ENCODE measurements at places on chromosomes 4 and X.

DNA sequence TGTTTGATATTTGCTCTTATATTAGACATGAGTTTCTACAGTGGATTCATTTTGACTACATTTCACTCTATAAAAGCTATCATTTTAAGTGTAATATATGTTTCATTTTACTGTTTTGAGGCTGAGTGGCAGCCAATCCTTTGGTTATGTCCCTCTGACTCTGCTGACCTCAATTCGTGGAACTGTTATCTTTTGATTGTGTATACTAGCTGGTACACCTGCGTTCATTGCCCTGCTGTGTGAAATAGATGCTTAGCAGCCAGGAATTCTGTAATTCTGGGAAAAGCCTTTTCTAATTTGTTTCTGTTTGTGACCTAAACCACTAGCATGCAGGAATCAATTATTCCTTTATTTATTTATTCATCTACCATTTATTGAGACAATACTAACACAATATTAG, 269.4 kb upstream of the CT83 start:
- DNase-seq, result no peak

- no peak for DNase-seq
Observed at GRCh38 chr4:70945452-70946055, 43.4 kb downstream of the MOB1B start.

DNA sequence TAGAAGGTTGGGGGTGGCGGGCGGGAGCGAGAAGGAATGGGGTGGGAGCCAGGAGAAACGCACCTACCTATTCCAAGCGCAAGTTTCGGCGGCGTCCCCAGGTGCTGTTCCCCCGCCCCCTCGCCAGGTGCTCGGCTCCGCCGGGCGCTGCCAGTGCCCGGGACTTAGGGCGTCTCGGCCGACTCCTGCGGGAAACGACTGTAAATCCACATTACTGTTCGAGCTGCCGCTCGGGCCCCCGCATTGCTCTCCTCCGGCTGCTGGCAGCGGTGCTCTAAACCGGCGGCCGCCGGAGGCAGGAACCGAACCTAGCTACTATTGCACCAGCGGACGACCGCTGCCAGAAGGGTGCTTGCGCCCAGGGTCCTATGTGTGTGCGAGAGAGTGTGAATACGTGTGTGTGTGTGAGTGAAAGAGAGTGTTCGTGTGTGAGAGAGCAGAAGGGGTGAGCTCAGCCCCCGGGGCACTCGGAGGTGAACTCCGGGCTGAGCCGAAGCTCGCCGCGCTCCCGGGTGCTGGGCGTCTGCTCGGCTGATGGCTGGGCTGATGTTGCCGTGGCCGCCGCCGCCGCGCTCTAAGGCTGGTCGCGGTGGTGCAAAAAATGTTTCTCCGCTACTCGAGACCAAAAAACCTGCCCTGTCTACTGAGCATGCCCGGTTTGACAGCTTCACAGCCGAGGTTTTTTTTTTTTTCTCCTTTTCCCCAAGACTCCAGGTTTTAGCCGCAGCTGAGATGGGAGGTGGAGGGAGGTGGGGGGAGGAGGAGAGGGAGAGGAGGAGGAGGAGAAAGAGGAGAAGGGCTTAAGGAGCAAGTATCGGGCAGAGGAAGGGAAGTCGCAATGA, 115.7 kb upstream of the TEX13C start:
- peak; percentile 53 for DNase-seq

- no peak for DNase-seq
Observed at GRCh38 chr4:128775916-128776315, 33.6 kb upstream of the JADE1 start.

DNA sequence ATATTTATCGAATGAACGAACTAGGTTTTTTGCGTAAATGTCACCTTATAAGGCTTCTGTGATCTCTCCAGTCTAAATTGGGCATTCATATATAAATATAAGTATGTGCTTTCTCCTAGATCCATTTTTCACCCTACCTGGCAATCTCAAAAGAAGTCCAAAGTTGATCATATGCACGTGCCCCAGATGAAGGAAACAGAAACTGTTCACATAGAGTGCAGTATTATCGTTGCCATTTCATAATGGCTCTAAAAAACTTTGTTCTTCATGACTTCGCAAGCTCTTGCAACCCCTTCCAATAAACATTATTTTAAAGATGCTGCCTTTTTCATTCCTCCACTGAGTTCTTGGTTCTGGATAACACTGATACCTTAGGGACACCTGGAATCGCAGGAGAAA, 708 bp downstream of the INTS12 start:
- no peak for DNase-seq

DNA sequence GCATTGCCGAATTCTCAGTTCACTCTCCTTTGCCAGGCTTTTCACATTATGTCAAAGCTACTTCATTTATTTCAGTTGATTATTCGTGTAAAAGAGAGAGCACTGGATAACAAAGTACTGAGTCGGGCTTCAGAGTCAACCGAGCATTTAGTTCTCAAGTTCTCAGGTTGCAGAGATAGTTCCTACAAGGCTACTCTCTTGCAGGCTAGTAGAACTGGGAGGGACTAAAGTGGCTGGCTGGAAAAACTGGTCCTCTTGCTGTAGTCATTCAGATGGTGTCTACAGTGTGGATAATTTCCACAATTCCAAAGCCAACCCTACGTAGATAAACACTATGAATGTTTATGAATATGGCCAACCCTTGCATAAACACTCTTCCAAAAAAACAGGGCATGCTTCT, 4.6 kb upstream of the CCNG2 start:
- no peak for DNase-seq

DNA sequence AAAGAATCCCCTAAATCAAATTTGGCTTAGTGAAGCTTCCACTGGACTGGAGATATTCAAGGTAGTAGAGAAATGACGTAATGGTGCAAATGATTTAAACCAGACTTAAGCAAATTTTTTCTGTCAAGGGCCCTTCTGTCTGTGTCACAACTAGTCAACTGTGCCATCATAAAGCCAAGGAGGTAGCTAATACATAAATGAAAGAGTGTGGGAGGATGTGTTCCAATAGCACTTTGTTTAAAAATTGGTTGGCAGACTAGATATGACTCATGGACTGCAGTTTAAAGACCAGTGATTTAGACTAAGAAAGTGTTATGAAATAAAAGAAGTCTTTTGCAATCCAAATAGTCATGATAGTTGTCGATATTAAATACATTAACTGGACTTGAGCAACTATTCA, 24.3 kb upstream of the TEX13C start:
- no peak for DNase-seq

DNA sequence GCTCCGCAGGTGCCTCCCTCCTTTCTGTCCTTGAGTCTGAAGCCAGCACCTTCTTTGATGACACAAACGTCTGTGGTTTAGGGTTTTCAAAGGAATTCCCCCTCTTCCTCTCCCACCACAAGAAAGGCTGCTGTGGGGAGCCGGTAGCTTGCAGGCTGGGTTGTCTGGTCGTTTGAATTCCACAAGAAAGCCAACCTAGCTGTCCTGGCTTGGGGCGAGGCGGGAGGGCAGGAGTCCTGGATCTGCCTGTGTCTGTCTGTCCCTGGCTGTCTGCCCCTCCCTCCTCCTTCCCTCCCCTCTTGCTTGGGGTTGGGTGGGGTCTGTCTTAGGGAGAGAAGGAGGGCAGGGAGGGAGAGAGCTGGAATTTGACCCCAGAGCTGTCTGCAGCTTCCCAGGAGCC, 56.3 kb downstream of the SHROOM2 start:
- no peak for DNase-seq

GRCh38 chr4:2843941-2844584, 419 bp downstream of the ADD1 start:
- no peak for DNase-seq

- DNase-seq, result no peak
Observed at GRCh38 chrX:39398215-39398962, 597.1 kb downstream of the MID1IP1 start.

GRCh38 chr4:74190332-74190731, 32.4 kb downstream of the MTHFD2L start:
- no peak for DNase-seq

- no peak for DNase-seq
Observed at GRCh38 chr4:38870098-38870808, 2.6 kb downstream of the FAM114A1 start.

DNA sequence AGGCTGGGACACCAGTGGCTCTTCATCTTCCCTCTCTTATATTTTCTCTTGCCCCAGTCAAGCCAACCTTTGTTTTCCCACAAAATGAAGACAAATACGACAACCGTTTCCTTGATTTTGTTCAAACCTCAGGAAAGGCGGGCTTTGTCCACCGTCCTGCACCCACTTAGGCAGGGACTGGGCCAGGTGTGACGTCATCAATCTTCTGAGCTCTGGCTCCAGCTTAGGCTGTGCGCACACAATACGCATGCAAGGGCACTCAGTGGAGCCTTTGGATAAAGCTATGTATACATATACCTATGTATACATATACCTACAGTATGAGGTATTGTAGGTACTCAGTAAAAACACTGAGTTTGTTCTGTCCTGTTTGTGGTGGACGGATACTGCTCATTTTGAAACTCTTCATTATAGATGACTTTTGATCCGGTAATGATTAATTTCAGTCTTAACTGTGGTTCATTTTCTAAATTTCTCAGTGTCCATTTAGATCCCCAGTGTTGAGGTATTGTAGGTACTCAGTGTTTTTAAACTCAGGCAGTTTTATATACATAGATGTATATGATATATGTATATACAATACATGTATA, 194.9 kb downstream of the MGST2 start:
- DNase-seq, result no peak

DNA sequence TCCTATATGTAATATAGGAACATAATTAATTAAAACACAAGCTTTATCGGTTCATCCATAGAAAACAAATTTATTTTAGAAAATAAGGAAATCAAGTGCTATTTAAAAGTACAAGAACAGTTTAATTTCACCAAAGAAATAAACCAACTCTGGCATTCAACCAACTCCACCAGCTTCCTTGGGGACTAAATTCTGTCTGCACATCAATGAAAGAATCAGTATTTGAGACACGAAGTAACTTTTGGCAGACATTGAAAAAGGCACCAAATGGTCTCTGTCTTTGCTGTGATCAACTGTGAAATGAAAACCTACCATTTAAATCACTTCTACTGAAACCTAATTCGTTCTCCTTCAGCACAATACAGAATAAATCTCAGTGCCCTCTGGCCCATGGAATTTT, 719.7 kb upstream of the GRIA3 start:
- DNase-seq, result no peak

- no peak for DNase-seq
Observed at GRCh38 chr4:141860974-141861373, 224.6 kb downstream of the IL15 start.

GRCh38 chr4:142402156-142402555, 443.9 kb downstream of the INPP4B start:
- DNase-seq, result no peak

GRCh38 chr4:167509551-167509950, 275.3 kb upstream of the SPOCK3 start:
- no peak for DNase-seq

- no peak for DNase-seq
Observed at GRCh38 chr4:43136752-43137151, 244.2 kb downstream of the GRXCR1 start.

- peak; percentile 26 for DNase-seq
Observed at GRCh38 chr4:181569553-181569952, 673.6 kb upstream of the TENM3 start.

GRCh38 chrX:11564546-11564945, 101.2 kb downstream of the ARHGAP6 start:
- DNase-seq, result no peak

DNA sequence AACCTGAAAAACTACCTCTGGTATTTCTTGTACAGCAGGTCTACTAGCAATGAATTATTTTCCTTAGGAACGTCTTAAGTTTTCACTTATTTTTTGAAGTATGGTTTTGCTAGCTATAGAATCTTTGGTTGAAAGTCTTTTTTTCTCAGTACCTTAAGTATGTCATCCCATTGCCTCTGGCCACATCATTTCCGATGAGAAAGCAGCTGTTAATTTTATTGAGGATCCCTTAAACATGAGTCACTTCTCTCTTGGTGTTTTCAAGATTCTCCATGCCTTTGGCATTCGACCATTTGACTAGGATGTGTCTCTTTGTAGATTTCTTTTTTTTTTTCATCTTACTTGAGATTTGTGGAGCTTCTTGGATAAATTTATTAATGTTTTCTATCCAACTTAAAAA, 803.8 kb upstream of the AMOT start:
- DNase-seq, result peak; percentile 1

DNA sequence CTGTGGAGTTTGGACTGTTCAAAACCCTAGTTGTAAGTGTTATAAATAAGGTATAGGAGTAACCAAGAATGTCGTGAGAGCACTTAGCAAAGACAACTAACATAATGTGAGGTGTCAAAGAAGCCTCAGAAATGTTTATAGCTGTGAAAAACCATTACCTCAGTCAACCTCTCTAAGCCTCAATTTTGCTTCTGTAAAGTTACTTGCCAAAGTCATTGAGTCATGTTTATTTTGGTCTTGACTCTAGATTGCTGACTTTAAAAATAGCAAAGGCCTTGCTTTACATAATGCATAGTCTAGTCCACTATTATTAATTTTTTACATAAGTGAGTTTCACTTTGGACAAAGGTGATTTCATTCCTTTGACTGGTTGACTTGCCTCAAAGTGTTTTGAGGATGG, 257.6 kb upstream of the CXXC4 start:
- no peak for DNase-seq

DNA sequence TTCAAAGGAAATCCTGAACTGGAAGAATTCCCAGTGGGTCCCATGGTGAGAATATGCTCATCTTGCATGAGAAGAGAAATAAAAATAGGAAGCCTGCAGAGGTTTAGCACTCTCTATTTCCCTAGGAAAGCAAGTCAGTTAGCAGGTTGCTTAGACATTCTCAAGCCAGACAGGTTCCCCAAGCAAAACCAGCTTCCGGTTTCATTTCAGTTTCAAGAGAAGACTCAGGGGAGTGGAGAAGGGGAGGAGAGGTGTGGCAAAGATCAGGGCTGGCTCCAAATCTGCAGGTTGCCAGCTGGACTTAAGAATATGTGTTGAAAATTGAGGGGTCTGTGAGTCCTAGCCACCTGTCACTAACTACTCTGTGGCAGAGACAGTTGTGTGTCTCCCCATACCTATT, 107.5 kb downstream of the CLNK start:
- no peak for DNase-seq

- DNase-seq, result no peak
Observed at GRCh38 chrX:119686087-119686691, 6.8 kb downstream of the SEPTIN6 start.
